ENCODE measurements at places on chromosomes 3 and 15.

DNA sequence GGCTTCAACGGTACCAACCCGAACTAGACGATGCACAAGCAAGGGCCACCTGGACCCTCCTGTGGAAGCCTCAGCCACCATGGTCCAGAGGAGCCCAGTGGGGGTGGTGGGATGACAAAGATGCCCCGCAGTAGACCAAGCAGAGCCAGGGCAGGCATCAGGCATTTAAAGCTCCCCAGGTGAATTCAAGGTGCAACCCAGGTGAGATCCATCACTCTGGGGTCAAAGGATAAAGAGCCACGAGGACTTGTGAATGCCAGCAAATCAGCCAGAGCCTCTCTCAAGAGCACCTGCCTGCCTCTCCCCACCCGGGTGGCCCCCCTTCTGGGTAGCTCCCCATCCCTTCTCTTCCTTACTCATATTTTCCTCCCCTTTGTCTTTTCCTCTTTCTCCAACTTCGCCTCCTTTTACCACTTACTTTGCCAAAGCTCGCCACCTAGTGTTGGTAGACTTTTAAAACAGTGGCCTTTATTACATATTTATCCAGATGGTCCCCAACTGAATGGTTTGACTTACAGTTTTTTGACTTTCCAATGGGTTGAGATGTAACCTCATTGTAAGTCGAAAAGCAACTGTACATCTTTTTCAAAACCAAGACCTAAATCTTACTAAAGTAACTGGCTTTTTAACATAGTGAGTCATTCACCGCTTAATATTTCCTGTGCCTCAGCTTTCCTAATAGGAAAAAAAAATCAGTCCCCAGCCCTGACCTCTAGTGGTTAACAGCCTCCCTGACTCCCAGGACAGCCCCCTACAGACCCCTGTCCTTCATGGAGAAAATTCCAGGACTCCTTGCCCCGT is 18.8 kb downstream of the PLA2G4F start:
- DNase-seq, result no peak

- no peak for DNase-seq
These were observed 9.6 kb downstream of the ATP2C1 start for GRCh38 chr3:130903412-130903908.

DNA sequence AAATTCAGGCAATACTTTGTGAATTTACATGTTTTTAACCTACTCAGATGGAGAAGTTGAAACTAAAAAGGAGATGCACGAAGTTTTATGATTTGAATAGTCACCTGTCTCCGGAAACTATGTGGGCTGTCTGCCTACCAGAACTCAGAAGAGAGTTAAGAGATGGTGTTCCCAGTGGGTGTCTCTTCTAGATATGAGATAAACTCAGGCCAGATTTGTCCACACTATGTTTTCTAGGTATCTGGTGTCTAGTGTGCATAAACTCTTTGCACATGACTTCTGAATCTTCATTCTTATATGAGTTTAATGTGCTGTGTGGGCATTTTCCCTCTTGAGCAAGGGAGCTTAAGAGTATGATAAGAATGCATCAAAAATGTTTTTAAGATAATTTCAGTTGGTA is 222.8 kb downstream of the FOXP1 start:
- no peak for DNase-seq

GRCh38 chr3:130256821-130257340 is 88.6 kb upstream of the COL6A5 start:
- no peak for DNase-seq

DNA sequence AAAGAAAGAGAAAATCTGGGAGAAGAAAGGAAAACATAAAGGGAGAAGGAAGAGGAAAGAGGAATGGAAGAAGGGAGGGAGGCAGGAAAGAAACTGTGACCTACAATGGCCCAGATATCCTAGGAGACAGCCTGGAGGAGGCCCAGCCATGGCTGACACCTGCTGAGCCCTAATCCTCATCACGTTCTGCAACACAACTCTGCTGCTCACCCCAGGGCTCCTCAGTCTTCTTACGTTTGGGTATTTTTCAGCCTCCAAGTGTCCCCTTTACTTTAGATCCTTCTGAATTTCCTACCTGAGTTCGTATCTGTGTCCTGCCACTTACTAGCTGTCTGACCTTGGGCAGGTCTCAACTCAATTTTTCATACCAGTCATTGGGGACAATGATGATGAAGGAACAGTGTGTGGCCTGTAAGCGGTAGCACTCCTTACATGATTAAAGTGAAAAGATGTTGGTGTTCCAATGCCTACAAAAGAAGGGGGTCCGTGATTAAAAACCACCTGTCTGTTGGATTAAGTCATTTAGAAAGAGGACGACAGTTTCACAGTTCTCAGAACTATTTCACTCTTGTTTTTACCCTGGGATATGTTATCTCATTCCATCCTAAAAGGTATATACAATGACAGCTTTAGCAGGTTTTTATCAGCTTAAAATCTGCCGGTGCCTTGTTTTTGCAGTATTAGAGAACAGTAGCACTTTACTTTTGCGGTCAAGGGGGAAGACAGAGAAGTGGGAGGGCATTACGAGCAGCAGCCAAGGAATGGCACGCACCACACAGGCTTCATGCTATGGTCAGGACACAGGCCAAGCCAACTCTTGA is 47.4 kb downstream of the CCR4 start:
- no peak for DNase-seq

- DNase-seq, result no peak
These were observed 8.6 kb downstream of the GPX1 start for GRCh38 chr3:49349348-49350114.

GRCh38 chr15:60961541-60962485 is 267.3 kb downstream of the RORA start:
- no peak for DNase-seq

GRCh38 chr3:183151821-183152351 is 10.6 kb downstream of the LAMP3 start:
- no peak for DNase-seq

- DNase-seq, result no peak
These were observed 42.7 kb upstream of the CCK start for GRCh38 chr3:42308651-42309050.

GRCh38 chr3:48118928-48119327 is 69.3 kb downstream of the CDC25A start:
- no peak for DNase-seq

DNA sequence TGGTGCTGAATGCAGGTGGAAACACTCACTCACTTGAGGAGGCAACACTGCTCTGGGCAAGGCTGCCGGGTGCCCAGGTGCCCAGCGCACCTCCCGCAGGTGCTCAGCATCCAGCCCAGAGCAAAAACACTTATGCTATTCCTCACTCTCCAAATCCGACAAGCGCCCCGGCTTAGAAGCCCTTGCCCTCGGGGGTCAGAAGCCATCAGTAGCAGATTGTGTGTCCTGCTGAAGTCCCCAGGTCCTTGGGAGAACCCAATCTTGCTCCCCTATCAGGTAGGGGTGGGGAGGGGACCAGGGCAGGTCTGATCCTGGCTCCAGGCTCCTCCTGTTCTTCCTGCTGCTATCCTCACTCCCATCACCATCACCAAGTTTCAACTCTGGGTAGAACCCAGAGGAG is 46.7 kb downstream of the TLE3 start:
- no peak for DNase-seq

DNA sequence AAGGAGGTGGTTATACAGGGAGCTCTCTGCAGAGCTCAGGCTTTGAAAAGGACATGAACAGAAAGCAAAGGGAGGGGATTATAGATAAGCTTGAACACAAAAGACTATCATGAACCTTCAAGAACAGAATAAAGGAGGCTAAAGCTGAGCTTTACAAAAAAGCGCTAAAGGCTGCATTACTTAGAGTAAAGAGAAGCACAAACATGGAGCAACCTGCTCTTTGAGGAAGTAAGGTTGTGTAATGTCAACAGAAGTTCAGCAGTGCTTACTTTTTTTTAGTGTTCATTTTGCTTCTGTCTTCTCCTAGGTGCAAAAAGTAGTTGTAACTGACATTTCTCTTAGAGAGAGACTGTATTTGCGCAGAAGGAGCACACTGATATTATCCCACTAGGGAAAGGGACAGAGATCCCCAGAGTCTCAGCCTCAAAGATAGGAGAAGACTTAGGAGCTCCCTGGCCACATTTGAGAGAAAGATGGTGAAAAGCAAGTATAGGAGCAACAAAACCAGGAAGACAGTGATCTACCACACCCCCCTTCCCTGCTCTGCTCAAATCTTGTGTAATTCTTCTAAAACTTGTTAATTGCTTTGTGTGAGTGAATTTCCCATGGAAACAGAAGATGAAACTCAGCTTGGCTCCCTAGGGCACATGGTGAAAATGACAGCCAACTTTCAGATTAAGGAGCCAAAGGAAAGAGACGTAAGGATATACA is 54.7 kb downstream of the QTRT2 start:
- no peak for DNase-seq

DNA sequence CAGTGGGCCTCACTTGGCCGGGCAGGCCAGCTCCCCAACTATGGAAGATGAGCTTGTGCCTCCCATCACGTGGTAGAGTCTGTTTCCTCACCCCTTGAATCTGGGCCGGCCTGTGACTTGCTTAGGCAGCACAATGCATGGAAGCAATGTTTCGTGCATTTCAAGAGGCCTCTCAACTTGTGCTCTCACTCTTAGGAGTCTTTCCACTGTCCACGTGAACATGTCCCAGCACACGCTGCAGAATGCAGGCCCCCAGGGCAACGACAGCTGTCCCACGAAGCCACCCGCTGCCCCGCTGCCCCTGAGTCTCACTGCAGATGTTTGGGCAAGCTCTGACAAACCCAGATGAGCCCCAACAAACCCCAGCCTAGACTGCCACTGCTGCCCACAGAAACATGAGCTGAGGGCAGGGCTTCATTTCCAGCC is 27.2 kb upstream of the SLC41A3 start:
- DNase-seq, result no peak

- no peak for DNase-seq
These were observed 190.3 kb downstream of the WNT5A start for GRCh38 chr3:55296791-55297190.

GRCh38 chr3:54125300-54125699 is 2.9 kb downstream of the CACNA2D3 start:
- no peak for DNase-seq

DNA sequence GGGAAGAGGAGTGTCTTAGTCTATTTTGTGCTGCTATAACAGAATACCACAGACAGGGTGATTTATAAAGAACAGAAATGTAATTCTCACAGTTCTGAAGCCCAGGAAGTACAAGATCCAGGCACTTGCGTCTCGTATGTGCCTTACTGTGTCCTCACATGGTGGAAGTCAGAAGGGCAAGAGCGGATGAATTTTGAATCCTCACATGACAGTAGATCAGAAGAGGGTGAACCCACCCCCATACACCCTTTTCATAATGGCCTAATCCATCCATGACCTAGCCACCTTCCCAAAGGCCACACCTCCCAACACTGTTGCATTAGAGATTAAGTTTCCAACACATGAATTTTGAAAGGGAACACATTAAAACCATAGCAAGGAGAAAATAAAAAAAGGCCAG is 18.7 kb upstream of the ANXA2 start:
- DNase-seq, result no peak

DNA sequence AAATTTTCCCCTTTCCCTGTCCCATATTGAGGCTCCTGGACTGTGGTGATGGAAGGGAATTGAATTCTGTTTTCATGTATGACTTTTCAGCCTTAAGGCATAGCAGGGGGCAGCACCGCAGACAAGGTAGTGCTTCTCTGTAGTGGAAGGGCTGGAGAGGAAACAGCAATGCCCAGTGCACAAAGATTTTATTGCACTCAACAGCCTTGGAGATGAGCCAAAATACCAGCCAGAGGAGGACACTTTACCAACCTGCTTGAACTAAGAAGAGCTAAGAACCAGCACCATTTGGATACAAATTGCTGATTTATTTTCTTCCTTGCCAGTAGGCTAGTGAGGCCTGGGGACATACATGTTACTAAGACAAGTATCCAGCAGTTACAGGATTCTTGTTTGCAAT is 98.7 kb downstream of the KCNMB2 start:
- DNase-seq, result no peak

- DNase-seq, result no peak
These were observed 177.8 kb upstream of the GAP43 start for GRCh38 chr3:115445559-115445958.

- no peak for DNase-seq
These were observed 301.7 kb upstream of the ROPN1 start for GRCh38 chr3:124293584-124293983.

DNA sequence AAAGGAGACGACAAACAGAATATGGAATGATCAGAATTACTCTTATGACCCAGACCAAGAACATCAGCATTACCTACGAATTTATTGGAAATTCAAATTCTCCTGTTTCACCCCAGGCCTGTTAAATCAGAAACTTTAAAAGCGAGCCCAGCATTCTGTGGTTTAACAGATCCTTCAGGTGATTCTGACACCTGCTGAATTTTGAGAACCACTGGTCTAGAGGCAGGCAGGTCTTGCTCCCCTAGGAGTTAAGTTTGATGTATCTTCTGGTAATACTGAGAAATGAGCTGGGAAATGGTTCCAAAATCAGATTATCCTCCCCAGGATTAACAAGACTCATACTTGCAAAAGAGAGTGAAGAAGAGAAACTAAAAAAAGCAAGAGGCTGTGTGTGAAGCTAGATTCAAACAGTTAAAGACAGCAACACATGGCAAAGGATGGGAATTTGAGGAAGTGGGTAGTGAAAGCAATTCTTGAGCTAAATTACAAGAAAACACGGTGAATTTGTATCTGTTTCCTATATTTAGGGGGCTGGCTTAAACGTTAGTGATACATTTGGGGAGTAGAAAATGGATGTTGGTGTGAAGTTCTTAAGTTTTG is 66.0 kb downstream of the FLNB start:
- no peak for DNase-seq

- DNase-seq, result no peak
These were observed 995 bp downstream of the ADAMTS17 start for GRCh38 chr15:100340721-100341238.

DNA sequence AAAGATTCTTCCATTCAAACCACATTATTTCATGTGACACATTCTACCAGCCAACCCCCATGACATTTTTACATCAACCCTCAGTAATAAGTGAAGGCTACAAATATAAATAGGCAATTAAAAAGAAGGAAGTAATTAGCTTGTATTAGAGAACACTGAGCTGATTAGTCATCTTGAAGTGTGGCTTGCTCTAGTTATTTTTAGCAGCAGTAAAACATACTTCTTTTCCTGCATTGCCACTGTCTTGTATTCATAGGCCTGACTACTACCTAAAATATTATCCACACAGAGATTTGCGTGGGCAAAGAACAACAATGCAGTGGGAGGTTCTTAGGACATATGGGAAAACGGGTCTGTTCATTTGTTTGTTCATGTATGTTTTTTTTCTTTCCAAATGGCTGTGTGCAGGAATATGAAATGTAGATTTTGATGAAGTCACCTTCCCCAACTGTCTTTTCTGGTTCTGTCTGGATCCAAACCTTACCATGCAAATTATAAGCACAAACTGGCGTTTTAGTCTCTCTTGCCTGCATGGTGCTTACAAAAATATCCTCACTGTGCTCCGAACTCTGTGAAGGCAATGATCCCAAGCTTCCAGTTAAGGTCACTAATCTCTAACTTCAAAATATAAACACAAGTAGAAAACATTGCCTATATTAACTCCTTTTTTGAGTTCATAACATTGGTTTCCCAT is 31.5 kb upstream of the TM4SF4 start:
- no peak for DNase-seq
